ENCODE measurements at places on chromosomes 5 and 9. TPM values are rescaled to one million over a fixed set of nuclear protein-coding genes. Genes with fewer than 3 reads are reported as not detected.

DNA sequence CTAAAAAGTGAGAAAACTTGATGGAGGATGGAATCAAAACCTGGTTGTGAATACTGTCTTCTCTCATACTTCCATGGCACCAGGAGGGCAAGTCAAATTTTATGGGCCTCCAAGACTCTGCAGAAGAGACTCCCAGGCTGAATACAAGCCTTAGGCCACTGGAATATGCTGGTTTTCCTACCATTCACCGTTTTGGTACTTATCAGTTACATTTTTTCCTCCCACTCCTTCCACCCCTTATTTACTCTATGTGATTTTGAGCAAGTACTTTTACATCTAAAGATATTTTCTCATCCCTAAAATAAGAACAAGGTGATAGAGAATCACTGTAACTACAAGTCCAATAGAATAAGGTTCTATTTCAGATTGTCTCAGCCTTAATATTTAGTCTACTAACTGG, 8.0 kb upstream of the LIX1 start:
- H3K27ac ChIP-seq, result no peak overlapping the region
- no peak overlapping the region for H3K4me3 ChIP-seq
- H3K36me3 ChIP-seq, result no peaks in the 10 kb centered on the region
- no peak for DNase-seq

GRCh38 chr9:102550266-102550665, 444.9 kb upstream of the CYLC2 start:
- no peaks in the 10 kb centered on the region for H3K4me1 ChIP-seq
- no peak for DNase-seq
- no peaks in the 10 kb centered on the region for H3K27me3 ChIP-seq
- H3K36me3 ChIP-seq, result no peaks in the 10 kb centered on the region

DNA sequence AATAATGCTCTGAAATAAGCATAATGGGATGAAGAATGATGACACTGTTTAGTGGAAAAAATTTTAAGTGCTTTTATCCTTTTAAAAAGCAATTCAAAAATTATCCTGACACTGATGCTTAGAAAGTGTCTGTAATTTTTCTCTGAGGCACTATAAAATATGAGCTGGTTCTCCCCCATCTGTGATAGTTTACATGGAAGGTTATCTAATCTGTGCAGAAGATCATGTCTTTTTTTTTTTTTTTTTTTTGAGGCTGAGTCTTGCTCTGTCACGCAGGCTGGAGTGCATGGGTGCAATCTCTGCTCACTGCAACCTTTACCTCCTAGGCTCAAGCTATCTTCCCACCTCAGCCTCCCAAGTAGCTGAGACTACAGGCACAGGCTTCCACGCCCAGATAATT, 15.2 kb upstream of the TAF11L2 start:
- H3K27me3 ChIP-seq, result peaks cover 13% of the 10 kb centered on the region
- H3K27ac ChIP-seq, result no peak overlapping the region
- no peaks in the 10 kb centered on the region for H3K4me1 ChIP-seq
- no peaks in the 10 kb centered on the region for H3K36me3 ChIP-seq

GRCh38 chr9:123282362-123283047, 14.1 kb upstream of the STRBP start:
- no peak overlapping the region for H3K27ac ChIP-seq
- DNase-seq, result no peak
- no peaks in the 10 kb centered on the region for H3K4me1 ChIP-seq
- H3K27me3 ChIP-seq, result peaks cover 30% of the 10 kb centered on the region
- H3K36me3 ChIP-seq, result no peaks in the 10 kb centered on the region

Gene TMC1
- not detected for total RNA-seq

- H3K36me3 ChIP-seq, result no peaks in the 10 kb centered on the region
- H3K4me3 ChIP-seq, result no peak overlapping the region
- no peaks in the 10 kb centered on the region for H3K4me1 ChIP-seq
- no peak overlapping the region for H3K27ac ChIP-seq
- H3K27me3 ChIP-seq, result no peaks in the 10 kb centered on the region
- no peak for DNase-seq
Measured at GRCh38 chr9:135001526-135001925, 83.8 kb upstream of the FCN1 start.

GRCh38 chr5:137340881-137341280, 158.2 kb downstream of the SPOCK1 start:
- no peak overlapping the region for H3K4me3 ChIP-seq
- peaks cover 17% of the 10 kb centered on the region for H3K4me1 ChIP-seq
- no peak overlapping the region for H3K27ac ChIP-seq
- H3K27me3 ChIP-seq, result no peaks in the 10 kb centered on the region
- no peak for DNase-seq

- DNase-seq, result no peak
- H3K27me3 ChIP-seq, result no peaks in the 10 kb centered on the region
- H3K27ac ChIP-seq, result no peak overlapping the region
- H3K36me3 ChIP-seq, result no peaks in the 10 kb centered on the region
- no peak overlapping the region for H3K4me3 ChIP-seq
Measured at GRCh38 chr5:64973215-64973614, 204.5 kb downstream of the CWC27 start.

- H3K36me3 ChIP-seq, result no peaks in the 10 kb centered on the region
- no peaks in the 10 kb centered on the region for H3K27me3 ChIP-seq
- no peak for DNase-seq
- H3K27ac ChIP-seq, result no peak overlapping the region
- no peaks in the 10 kb centered on the region for H3K4me1 ChIP-seq
Measured at GRCh38 chr9:125446561-125447094, 185.0 kb downstream of the GAPVD1 start.

Gene GNA14
- not detected for total RNA-seq

All from GM23248 (cell line).